ENCODE measurements at places on chromosomes 2 and 18.

GRCh38 chr2:173149491-173149890 lies 73.8 kb downstream of the MAP3K20 start:
- DNase-seq: peak; percentile 69

- DNase-seq: no peak
Observed at GRCh38 chr2:236998758-236999157, 86.9 kb upstream of the COPS8 start.

GRCh38 chr2:65120990-65121693 lies 8.8 kb downstream of the RAB1A start:
- DNase-seq: no peak

- no peak for DNase-seq
Observed at GRCh38 chr2:223696719-223697118, 94.6 kb upstream of the SCG2 start.

- DNase-seq: no peak
Observed at GRCh38 chr2:239302808-239303557, 97.8 kb downstream of the HDAC4 start.

- DNase-seq: no peak
Observed at GRCh38 chr2:70718736-70719135, 49.3 kb downstream of the ADD2 start.

GRCh38 chr2:72415241-72415661 lies 267.6 kb upstream of the CYP26B1 start:
- DNase-seq: no peak

GRCh38 chr18:6682437-6683111 lies 46.9 kb upstream of the ARHGAP28 start:
- no peak for DNase-seq
